Natural killer cell treated with Interleukin-12 subunit alpha and Interleukin-12 subunit beta and Interleukin-15 and Interleukin-18, amount 100 ng/mL, for 72 hours (primary cell): ENCODE measurements at places on chromosomes 13 and 19. TPM values are rescaled to one million over a fixed set of nuclear protein-coding genes. Genes with fewer than 3 reads are reported as not detected.

GPR4 gene
- total RNA-seq, result 0.24 TPM

DNA sequence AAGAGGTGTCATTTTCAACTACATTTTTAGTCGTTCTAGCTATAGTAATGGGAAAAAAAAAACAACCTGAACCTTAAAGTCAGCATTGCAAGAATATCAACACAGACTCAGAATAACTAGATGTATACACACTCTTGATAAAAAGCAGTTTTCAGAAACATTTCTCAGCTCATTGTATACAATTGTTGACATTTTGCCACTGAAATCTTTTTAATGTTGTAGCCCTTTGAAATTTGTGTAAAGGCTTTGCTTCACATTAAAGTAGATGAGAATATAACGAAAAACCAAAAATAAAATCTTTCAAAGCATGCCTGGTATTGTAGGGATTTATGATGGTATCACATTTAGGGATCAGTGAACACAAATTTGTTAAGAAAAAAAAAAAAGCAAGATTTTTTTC is 87.2 kb upstream of the SLC10A2 start:
- no peaks in the 10 kb centered on the region for H3K27me3 ChIP-seq
- no peak for DNase-seq
- no peaks in the 10 kb centered on the region for H3K36me3 ChIP-seq
- H3K4me1 ChIP-seq, result no peaks in the 10 kb centered on the region
- no peak overlapping the region for H3K4me3 ChIP-seq
- no peak overlapping the region for H3K27ac ChIP-seq

DNA sequence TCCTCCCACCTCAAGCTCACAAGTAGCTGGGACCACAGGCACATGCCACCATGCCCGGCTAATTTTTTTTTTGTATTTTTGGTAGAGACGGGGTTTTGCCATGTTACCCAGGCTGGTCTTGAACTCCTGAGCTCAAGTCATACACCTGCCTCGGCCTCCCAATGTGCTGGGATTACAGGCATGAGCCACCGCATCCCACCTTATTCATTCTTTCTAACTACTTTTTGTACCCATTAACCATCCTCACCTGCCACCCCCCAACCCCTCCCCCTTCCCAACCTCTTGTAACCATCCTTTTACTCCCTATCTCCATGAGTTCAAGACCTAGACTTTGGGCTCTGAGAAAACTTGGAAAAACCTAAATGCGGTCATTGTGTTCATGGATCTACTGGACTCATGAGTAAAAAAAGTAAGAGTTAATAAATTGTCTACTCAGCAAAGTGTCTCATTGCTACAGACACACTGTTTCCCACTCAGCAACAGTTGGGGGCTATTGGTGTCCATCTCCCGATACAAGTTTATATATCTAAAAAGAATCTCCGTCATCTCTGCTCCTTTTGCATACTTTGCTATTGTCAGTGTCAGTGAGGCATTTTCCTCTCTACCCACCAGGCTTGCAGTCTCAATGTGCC is 44.1 kb upstream of the MEDAG start:
- H3K4me1 ChIP-seq, result peaks cover 6% of the 10 kb centered on the region
- no peak overlapping the region for H3K4me3 ChIP-seq
- H3K27me3 ChIP-seq, result peaks cover 10% of the 10 kb centered on the region
- H3K36me3 ChIP-seq, result no peaks in the 10 kb centered on the region
- no peak overlapping the region for H3K27ac ChIP-seq

- H3K4me3 ChIP-seq, result no peak overlapping the region
- peaks cover 50% of the 10 kb centered on the region for H3K27me3 ChIP-seq
- H3K36me3 ChIP-seq, result no peaks in the 10 kb centered on the region
- no peaks in the 10 kb centered on the region for H3K4me1 ChIP-seq
Observed at GRCh38 chr19:39647918-39648317, 7.8 kb upstream of the LGALS16 start.

- no peak for DNase-seq
- no peak overlapping the region for H3K27ac ChIP-seq
- peaks cover 2% of the 10 kb centered on the region for H3K4me1 ChIP-seq
Observed at GRCh38 chr13:30216111-30216510, 91.2 kb downstream of the KATNAL1 start.

DNA sequence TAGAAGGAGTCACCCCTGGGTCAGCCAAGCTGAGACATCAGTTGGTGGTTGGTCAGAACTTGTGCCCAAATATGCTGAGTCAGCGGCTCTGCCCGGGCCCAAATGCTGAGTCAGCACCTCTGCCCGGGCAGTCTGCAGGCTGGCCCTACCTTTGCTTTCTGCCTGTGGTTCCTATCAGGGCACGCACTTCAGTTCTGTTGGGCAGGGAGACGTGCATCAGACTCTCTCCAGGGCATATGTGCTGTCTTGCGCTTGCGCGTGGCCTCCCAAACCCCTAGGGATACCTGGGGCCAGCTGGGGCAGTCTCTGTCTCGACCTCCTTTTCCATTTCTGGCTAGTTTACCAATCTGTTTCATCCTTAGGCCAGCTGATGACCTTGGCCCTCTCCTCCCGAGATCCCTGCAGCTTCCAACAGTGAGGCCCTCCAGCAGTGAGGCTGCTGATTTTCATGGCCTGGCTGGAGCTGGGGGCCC is 24.4 kb upstream of the LDLR start:
- no peaks in the 10 kb centered on the region for H3K36me3 ChIP-seq
- peaks cover 5% of the 10 kb centered on the region for H3K4me1 ChIP-seq
- no peak overlapping the region for H3K4me3 ChIP-seq
- no peak for DNase-seq

DNA sequence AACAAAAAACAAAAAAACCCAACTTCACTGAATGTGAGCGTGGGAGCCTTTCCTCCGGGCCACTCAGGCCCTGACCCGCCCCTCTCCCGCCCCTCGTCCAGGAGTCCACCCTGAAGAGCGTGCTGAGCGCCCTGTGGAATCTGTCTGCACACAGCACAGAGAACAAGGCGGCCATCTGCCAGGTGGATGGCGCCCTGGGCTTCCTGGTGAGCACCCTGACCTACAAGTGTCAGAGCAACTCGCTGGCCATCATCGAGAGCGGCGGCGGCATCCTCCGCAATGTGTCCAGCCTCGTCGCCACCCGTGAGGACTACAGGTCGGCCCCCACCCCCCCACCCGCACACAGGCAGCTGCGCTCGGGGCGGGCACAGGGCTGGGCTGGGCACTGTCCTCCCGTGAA is 11.9 kb downstream of the APC2 start:
- H3K4me3 ChIP-seq, result no peak overlapping the region
- no peaks in the 10 kb centered on the region for H3K36me3 ChIP-seq
- no peak overlapping the region for H3K27ac ChIP-seq
- no peaks in the 10 kb centered on the region for H3K4me1 ChIP-seq
- peaks cover 4% of the 10 kb centered on the region for H3K27me3 ChIP-seq
- no peak for DNase-seq

SLC6A16 gene
- 4.2 TPM for total RNA-seq

GRCh38 chr13:72221276-72221962 is 354.4 kb upstream of the DACH1 start:
- H3K27ac ChIP-seq, result no peak overlapping the region
- no peaks in the 10 kb centered on the region for H3K36me3 ChIP-seq
- no peak for DNase-seq
- no peaks in the 10 kb centered on the region for H3K27me3 ChIP-seq
- H3K4me1 ChIP-seq, result no peaks in the 10 kb centered on the region

DNA sequence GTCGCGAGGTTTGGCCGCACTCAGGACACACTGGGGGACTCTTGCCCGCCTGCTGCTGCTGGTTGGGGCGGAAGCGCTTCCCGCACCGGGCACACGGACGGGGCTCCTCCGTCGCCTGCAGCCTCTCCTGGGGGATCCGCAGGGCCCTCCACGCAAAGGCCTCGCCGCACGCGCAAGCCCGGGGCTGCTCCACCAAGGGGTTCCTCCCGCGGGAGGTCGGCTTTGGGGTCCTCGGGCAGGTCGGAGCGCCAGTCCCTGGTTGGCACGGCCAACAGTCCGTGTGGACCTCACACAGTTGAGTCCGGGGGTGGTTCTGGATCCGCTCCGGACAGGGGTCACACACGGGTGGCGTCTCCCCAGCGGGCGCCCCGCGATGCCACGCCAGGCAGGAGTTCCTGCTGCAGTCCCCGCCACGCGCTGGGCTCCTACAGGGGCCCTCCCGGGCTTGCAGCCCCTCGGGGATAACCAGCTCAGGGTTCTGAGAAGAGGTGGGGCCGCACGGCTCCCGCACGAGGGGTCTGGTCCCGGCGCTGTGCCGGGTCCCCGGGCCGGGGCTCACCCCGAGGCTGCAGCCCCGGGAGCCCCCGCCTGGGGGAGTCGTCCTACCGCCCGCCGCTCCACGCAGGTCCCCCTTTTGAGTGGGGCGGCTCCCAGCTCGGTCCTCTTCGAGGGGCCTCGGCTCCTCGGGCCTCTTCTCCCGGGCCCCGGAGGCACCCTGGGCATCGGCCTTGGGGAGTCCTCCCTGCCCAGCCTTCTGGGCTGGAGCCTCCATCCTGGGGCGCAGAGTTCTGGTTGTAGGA is 6.2 kb upstream of the ZNF497 start:
- no peak overlapping the region for H3K4me3 ChIP-seq
- no peaks in the 10 kb centered on the region for H3K4me1 ChIP-seq
- no peaks in the 10 kb centered on the region for H3K36me3 ChIP-seq
- H3K27ac ChIP-seq, result no peak overlapping the region
- H3K27me3 ChIP-seq, result no peaks in the 10 kb centered on the region
- DNase-seq, result peak; percentile 56

SNRNP70 gene
- total RNA-seq, result 346 TPM

DNA sequence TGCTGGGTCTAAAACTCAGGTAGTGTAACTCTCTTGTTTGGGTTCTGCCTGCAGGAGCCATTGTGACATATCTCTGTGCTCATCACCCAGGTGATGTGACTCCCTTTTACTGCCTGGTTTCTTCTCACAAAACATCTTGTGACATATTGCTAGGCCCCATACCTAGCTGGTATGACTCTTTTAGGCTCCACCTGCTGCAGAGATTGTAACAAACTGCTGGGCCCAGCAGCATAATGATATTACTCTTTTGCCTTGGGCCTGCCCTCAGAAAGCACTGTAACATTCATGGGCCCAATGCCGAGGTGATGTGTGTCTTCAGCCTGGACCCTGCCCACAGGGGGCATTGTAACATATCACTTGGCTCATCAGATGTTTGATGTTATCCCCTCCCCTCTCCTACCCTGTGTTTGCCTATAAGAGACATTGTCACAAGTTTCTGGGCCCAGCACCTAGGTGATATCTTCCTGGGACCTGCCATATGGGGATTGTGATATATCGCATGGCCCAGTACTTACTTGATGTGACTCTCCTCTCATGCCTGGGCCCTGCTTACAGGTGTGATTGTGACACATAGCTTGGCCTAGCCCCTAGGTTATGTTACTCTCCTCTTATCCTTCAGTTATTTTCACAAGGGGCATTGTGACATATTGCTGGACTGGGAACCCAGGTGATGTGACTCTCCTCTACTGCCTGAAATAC is 18.0 kb upstream of the ZNF681 start:
- peaks cover 13% of the 10 kb centered on the region for H3K36me3 ChIP-seq
- H3K27me3 ChIP-seq, result no peaks in the 10 kb centered on the region
- H3K27ac ChIP-seq, result peak overlapping the region; percentile 49
- H3K4me3 ChIP-seq, result no peak overlapping the region
- no peak for DNase-seq

GRCh38 chr13:46795321-46795720 is 1.6 kb downstream of the ESD start:
- no peak overlapping the region for H3K27ac ChIP-seq
- no peak for DNase-seq
- no peak overlapping the region for H3K4me3 ChIP-seq

RPL18 gene
- 1,552 TPM for total RNA-seq

DNA sequence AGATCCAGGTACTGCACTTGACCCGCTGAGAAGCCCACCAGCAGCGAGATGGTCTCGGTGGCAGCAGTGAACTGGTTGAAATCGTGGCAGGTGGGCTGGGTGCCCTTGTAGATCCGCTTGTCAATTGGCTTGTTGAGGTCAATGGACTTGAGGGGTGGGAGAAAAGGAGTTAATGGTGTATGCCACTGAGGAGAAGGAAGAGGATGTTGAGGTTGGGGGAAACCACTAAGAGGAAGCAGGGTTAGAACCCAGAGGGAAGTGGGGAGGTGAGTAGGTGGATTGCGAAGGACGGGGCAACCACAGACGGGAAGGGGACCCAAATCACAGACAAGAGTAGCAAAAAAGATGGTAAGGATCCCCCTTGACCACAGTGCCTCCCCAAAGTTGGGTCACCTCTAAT is 1.7 kb downstream of the DMWD start:
- H3K27ac ChIP-seq, result peak overlapping the region; percentile 54
- DNase-seq, result no peak
- H3K4me1 ChIP-seq, result peaks cover 37% of the 10 kb centered on the region
- peak overlapping the region; percentile 93 for H3K4me3 ChIP-seq
- H3K27me3 ChIP-seq, result peaks cover 8% of the 10 kb centered on the region
- peaks cover 9% of the 10 kb centered on the region for H3K36me3 ChIP-seq

- H3K4me3 ChIP-seq, result peak overlapping the region; percentile 84
- peak overlapping the region; percentile 91 for H3K27ac ChIP-seq
- H3K27me3 ChIP-seq, result no peaks in the 10 kb centered on the region
- DNase-seq, result no peak
Observed at GRCh38 chr13:41017159-41017558, 2.0 kb downstream of the ELF1 start.

- H3K4me3 ChIP-seq, result peak overlapping the region; percentile 83
- H3K27ac ChIP-seq, result peak overlapping the region; percentile 95
- H3K36me3 ChIP-seq, result peaks cover 6% of the 10 kb centered on the region
- no peaks in the 10 kb centered on the region for H3K27me3 ChIP-seq
- no peak for DNase-seq
Observed at GRCh38 chr13:99495466-99496183, 5.6 kb upstream of the TM9SF2 start.

ZNF8 gene
- total RNA-seq, result 4.2 TPM

DNA sequence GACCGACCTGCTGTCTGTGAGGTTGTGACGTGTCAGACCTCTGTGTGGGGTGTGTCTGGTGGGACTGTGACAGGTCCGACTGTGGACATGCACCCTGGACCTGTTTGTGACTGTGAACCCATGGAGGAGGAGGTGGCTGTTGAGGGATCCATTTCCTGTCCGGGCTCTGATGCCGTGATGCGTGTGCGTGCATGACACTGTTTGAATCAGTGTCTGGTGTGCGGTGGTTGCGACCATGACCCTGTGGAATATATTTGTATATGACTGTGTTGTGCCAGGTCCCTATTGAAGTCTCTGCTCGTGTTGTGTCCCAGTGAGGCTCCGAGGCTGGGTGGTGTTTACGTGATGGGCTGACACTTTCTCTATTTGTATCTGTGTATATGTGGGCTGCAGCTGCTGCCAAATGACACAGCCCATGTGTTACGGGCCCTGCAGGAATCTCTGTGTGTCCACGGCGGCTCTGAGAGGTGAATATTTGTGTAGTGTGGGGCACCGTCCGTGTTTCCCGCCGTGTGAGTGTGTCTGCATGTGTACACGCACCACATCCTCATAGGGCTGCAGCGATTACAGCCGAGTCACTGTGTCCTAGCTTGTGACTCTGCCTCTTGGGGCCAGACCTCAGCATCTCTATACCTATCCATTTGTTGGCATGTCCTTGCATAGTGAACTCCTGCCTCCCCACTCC is 18.3 kb downstream of the CCDC97 start:
- peak overlapping the region; percentile 85 for H3K4me3 ChIP-seq
- peaks cover 70% of the 10 kb centered on the region for H3K4me1 ChIP-seq
- no peaks in the 10 kb centered on the region for H3K27me3 ChIP-seq
- H3K36me3 ChIP-seq, result peaks cover 24% of the 10 kb centered on the region
- peak; percentile 76 for DNase-seq
